ENCODE measurements at places on chromosomes 11 and 22. TPM values are rescaled to one million over a fixed set of nuclear protein-coding genes. Genes with fewer than 3 reads are reported as not detected.

DNAJB7 gene
- not detected for total RNA-seq

APOL3 gene
- 4.4 TPM for total RNA-seq

IFTAP gene
- 20.1 TPM for total RNA-seq

C11orf87 gene
- total RNA-seq = not detected

MPPED1 gene
- not detected for total RNA-seq

PHOX2A gene
- total RNA-seq = not detected

SLC5A1 gene
- total RNA-seq = 0.55 TPM

SCGB1C1 gene
- not detected for total RNA-seq

SPI1 gene
- total RNA-seq = 0.14 TPM

C1QTNF4 gene
- total RNA-seq = 7.1 TPM

DBX1 gene
- total RNA-seq = not detected

SUSD2 gene
- 0.62 TPM for total RNA-seq

NRGN gene
- total RNA-seq = not detected

SNX32 gene
- 1.4 TPM for total RNA-seq

RIMBP3B gene
- 0.07 TPM for total RNA-seq

DEPDC5 gene
- total RNA-seq = 10.3 TPM

CCDC89 gene
- 2.0 TPM for total RNA-seq

HYLS1 gene
- 5.5 TPM for total RNA-seq

CREB3L1 gene
- 4.5 TPM for total RNA-seq

SMC1B gene
- total RNA-seq = 0.08 TPM

FAT3 gene
- total RNA-seq = 1.4 TPM

GGTLC3 gene
- total RNA-seq = not detected

BCO2 gene
- total RNA-seq = 0.48 TPM

PAX6 gene
- total RNA-seq = 1.1 TPM

IGF2 gene
- total RNA-seq = 8.7 TPM

P2RY2 gene
- total RNA-seq = 4.5 TPM

MOV10L1 gene
- total RNA-seq = 0.21 TPM

ZNF280B gene
- total RNA-seq = 4.0 TPM

LRRC56 gene
- 1.9 TPM for total RNA-seq
